NCI-H1048 (cell line): ENCODE measurements at places on chromosomes 12 and 14.
A peak's percentile ranks its signal among the peaks of the same experiment; 100 is the strongest.

GRCh38 chr12:39443081-39443928 lies at the start of gene KIF21A:
Gene KIF21A (minus strand): TSS chr12:39443120. CDS start chr12:39442970, 150 bp downstream.
- DNase-seq: peak; percentile 62

DNA sequence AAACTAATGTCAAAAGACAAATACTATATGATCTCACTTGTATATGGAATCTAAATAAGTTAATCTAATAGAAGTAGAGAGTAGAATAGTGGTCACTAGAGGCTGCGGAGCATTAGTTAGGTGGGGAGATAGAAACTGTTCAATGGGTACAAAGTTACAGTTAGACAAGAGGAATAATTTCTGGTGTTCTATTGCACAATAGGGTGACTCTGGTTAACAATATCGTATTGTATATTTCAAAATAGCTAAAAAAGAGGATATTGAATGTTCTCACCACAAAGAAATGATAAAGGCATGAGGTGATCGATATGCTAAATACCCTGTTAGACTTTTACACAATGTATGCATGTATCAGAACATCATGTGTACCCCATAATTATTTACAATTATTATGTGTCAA lies 42.9 kb downstream of the IGF1 start:
- no peak for DNase-seq

DNA sequence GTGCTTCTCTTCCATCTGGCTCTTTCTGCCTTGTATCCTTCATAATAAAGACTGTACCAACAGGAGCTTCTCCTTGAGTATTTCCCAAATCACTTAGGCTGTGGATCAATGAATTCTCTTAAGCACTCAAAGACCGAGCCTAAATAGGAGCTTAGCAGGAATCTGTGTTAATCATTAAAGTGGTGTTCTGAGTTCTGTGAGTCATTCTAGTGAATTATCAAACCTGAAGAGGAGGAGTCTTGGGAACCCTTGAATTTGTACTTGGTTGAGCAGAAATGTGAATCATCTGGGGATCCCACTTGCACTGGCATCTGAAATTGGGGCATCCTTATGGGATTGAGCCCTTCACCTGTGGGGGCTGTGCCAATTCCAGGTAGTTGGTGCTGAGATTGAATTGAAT lies 946.2 kb downstream of the BCL11B start:
- DNase-seq: no peak

GRCh38 chr14:23387916-23388882 lies 11.4 kb downstream of the CMTM5 start:
- no peak for DNase-seq

GRCh38 chr12:95546491-95546813 lies 4.8 kb downstream of the USP44 start:
- no peak for DNase-seq

GRCh38 chr14:101854366-101854765 lies 92.9 kb downstream of the PPP2R5C start:
- no peak for DNase-seq

DNA sequence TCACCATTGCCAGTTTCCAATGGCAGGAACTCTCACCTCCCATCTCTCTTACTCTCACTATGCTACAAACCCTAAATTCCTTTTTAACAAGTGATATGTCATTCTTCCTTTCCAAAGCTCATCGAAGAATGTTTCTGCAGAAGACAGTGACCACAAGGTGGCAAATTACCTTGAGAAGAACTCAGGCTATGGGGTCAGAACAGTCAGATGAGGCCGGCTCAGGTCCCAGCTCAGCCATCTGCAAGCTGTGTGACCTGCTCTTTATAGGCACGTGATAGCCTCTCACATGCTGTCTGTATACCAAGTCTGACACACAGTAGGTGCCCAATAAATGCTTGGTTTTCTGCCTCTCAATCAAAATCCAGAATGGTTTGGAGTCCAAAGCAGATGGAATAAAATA lies 80.7 kb downstream of the FOXN3 start:
- DNase-seq: no peak

DNA sequence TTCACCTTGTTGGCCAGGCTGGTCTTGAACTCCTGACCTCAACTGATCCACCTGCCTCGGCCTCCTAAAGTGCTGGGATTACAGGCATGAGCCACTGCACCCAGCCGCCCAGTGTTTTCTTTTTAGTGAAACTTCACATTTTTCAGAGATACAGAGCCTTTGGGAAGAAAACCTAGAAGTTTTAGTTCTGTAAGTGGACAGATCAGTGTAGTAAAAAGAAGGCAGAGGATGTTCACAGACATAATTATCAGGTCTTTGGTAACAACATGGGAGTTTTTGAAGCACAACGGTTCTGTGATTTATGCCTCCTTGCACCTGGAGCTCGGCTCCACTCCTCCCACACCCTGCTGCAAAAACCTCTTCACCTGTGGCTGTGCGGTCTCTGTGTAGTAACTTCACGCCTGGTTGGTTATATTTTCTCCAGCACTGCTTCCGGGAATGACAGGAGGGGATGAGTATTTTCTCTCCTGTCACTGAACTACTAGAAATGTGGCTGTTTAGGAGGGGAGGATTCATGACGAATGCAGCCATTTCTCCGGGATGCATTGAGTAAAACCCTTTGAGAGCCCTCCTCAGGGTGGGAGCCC lies 67.0 kb downstream of the ARF6 start:
- no peak for DNase-seq

GRCh38 chr14:103317251-103317650 lies 16.8 kb upstream of the EIF5 start:
- DNase-seq: no peak

DNA sequence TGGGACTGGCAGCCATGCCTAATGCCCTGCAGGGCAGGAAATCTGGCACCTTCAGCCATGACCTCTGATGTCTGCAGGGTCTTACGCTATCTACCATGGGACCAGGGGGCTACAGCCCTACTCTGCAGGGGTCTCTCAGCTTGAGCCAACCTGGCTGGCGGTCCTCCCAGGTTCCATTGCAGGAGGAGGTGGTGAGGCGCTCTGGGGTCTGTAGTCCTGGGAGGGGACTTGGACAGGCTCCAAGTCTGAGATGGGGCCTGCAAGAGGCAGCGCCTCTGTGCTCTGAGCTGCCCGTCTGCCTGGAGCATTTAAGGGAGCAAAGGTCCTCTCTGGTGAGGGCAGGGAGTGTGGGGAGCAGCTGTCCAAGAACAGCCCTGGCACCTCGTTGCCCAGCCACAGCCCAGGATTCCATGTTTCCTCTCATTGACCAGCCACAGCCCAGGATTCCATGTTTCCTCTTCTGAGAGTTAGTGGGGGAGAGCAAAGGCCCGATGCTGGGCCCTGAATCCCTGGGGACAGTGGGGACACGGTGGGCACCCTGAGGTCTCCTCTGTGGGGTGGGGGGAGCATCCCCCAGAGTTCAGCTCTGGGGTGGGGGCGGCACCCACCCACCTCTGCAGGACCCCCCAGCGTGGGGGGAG lies 655 bp downstream of the PLD4 start:
- DNase-seq: no peak

DNA sequence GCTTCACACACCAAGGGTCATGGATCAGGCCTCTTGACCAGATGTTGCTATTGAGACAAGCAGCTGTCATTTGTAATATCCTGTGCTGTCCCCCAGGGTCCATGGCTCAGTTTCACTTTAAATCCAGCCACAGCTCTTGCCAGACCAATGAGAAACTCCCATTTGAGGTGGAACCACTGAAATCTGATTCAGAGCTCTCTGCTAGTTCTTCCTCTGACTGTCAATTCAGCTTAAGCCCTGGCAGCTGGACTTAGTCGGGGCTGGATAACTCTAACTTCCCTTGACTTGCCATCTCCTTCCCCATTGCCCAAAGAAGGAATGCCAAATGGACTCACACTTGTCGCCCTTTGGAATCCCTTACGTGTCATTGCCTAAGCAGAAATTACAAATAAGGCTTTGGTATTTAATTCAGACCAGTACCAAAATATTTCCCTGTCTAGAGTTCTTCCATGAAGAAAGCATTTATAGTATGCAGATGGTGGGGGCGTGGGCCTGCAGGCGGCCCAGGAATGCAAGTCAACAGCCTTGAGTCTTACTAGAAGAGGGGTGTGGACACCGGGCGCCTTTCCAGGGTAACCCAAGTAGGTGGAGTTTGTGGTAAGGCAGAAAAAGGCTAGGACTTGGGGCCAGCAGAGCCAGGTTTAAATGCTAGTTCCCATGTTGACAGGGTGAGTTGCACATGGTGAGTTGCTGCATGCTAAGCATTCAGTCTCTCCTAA lies 96.9 kb upstream of the TMPO start:
- DNase-seq: no peak

DNA sequence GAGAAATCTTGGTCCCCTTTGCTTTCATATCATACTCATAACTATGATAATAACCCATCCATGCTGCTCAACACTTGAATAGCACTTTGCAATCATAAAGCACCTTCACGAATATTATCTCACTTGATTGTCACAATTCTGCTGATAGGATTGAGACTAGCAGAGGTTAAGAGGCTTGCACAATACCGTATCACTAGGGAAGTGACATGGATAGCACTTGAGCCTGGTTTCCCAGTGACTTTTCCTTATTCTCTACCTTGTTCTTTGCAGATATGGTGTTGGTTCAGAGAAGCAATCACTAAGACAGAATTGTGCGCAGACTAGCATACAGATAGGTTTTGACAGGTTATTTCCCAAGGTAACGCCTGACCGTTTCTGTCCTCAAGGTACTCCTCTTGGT lies 186.6 kb upstream of the GZMB start:
- DNase-seq: no peak

DNA sequence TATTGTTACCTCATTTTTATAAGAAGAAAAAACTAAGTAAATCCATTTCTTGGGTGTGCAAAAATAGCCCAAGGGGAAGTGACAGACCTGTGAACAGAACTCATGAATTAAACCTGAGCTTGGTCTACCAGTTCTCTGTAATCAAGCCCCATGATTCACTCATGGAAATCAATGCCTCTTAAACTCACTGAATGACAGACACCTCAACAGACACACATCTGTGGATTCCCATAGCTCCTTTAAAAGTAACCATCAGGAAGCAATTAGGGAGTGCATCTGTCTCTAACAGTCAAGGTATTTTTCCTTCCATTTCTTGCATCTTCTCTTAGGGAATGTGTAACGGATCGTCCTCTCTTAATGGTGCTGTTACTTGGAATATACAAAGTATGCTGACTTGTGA lies 215.0 kb upstream of the EEA1 start:
- no peak for DNase-seq

DNA sequence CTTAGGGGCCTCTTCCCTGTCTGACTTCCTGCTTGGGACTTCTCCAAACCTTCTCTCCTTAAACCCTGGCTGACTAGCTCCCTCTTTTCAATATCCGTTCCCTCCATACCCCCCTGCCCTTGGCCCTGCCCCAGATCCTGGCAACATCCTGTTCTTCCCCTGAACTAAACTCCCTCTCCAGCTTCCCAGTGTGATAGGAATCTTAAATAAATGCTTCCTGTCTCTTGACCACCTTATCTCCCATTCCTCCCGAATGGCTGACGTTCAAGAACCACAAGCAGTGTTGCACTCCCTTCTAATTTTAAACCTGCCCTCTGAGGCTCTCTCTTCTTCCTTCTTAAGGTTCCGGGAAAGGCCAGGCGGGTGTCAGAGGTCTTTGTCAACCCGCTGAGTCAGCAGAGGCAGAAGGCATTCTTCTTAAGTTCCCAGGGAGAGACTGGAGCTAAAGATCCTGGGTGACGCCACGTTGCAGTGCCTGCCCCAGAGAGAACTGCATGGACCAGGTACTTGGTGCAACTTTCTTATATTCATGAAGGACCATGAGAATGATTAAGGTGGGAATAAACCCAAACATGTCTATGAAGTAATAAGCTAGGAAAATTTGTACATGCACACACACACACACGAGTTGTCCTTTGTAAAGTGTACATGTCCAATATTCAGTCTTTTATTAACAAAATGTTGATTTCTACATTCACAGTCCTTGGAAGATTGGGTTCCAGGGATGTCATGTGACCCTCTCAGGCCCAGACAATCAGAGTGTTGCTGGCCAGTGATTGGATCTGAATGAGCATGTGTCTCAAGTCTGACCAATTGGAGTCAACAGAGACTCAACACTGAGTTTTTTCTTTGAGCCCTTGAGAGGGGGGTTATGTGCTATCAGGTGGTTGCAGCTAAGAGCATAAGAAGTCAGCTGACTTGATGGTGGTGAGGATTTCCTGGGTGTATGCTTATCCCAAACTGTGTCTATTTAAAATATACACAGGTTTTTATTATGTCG lies 420.2 kb upstream of the TBX3 start:
- DNase-seq: no peak

DNA sequence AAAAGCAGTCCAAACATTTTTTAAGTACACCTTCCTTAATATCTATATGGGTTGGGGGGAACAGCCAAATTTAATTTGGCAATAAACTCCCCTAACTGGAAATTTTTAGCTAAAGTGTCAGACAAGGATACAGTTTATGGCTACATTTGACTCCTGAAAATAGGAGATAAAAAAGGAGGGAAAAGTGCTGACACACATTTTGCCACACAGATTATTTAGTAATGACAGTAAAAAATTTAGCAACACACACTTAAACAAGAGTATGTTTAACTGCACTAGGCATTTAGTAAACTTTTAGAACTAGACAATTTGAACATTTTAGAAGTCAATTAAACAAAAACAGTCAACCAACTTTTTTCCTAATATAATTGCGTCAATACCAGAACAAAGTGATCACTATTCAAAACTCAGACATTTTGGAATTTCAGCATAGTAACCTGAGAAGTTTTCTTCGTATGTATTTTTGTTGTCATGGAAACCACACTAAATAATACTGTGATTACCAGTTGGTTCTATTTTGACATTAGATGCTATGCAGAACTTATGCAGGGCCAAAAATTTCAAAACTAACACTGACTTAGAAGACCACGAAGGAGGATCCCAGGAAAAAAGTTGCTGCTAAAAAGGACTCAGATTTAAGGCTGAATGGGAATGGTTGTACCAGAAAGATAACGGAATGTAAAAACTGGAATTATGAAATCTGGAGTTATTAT lies 13.4 kb downstream of the GMFB start:
- no peak for DNase-seq

- no peak for DNase-seq
These were observed 96.7 kb downstream of the TRHDE start for GRCh38 chr12:72368719-72369422.
